Retina (tissue), 1 donor: ENCODE measurements at places on chromosomes 3 and 15.

DNA sequence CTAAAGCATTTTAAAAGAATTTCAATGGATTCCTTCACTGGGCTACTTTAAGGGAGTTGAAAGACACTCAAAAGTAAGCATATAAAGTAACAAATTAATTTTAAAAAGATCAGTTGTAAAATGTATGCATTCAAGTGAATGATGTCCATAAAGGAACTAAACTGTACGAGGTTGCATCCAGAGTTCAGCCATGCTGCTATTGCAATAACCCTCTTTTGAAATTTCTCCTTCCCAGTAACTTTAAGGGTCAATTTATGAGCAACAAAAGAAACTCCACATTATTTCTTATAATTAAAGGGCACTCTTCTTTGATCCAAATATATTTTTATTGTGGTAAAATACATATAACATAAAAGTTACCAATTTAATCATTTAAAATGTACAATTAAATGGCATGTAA is 22.9 kb downstream of the BTLA start:
- no peak for DNase-seq

- no peak for DNase-seq
Observed at GRCh38 chr3:183967693-183968092, 50.0 kb downstream of the ABCC5 start.

GRCh38 chr3:196220587-196220986 is 4.3 kb downstream of the SLC51A start:
- DNase-seq: no peak

DNA sequence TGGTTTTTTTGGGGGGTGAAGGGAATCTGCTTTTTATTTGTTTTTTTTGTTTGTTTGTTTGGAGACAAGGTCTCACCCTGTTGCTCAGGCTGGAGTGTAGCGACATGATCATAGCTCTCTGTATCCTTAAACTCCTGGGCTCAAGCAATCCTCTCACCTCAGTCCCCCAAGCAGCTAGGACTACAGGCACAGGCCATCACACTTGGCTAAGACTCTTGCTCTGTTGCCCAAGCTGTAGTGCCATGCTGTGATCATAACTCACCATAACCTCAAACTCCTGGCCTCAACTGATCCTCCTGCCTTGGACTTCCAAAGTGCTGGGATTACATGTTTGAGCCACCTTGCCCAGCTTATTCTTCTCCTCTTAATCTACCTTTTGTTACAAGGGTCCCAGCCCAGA is 31.8 kb downstream of the GPR176 start:
- no peak for DNase-seq

- no peak for DNase-seq
Observed at GRCh38 chr15:57403566-57404325, 27.4 kb downstream of the CGNL1 start.

GRCh38 chr15:31298707-31299172 is 27.9 kb upstream of the KLF13 start:
- DNase-seq: no peak

DNA sequence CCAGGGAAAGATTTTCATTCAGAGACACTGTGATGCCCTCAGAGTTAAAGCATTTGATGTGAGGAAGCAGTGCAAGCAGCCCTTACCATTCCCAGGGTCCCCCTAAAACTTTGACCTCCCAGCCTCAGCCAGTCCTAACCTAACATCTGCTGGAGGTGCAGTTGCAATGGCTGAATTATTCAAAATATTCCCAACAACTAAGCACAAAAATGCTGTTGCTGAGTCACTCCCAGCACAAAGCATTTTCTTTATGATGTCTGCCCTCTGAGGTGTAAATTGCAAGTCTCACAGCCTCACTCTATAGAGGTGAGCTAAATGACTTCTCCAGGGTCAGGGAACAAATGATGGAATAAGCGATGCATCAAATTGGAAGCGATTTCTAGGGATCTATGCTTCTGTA is 6.4 kb upstream of the REC114 start:
- no peak for DNase-seq

GRCh38 chr3:14487086-14487485 is 53.1 kb downstream of the GRIP2 start:
- DNase-seq: no peak

DNA sequence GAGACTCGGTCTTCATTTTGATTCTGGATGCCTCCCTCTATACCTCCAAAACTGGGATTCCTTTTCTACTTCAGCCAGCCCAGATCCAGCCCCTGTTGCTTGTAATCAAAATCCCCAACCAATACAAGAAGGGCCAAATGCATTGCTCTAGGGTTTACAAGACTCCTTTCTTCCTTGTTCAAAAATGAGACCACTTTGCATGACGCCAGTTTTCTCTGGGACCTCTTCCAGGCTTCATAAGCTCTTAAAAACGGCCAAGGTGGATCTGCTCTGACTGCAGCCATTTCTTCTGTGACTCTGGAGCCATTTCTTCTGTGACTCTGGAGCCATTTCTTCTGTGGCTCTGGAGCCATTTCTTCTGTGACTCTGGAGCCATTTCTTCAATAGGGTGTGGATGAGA is 71.9 kb downstream of the ADAMTS17 start:
- DNase-seq: no peak

GRCh38 chr3:126446301-126446700 is 29.4 kb downstream of the ZXDC start:
- no peak for DNase-seq

GRCh38 chr15:94587113-94587512 is 355.8 kb downstream of the MCTP2 start:
- DNase-seq: peak; percentile 31

- no peak for DNase-seq
Observed at GRCh38 chr3:31696009-31696297, 163.2 kb downstream of the STT3B start.

DNA sequence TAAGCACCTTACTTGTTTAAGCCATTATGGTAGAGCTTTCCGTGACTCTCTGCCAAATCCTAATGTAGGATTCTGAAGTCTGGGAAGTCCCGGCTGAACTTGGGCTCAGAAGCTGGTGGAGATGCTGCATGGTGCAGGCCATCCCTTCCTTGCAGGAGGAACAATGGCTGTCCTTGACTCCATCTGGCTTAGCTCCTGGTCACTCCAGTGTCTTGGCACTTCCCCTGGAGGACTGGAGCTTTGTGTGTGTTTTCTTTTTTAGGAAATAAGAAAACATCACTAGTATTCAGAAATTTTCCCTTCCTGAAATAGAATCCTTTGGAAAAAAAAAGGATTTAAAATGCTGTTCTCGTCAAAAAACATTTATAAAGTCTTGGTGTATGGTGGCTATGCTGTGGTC is 209.3 kb upstream of the ROPN1 start:
- no peak for DNase-seq

- DNase-seq: no peak
Observed at GRCh38 chr3:172087602-172088580, 48.5 kb downstream of the FNDC3B start.

GRCh38 chr3:127215714-127216414 is 22.9 kb downstream of the PRR23E start:
- no peak for DNase-seq

DNA sequence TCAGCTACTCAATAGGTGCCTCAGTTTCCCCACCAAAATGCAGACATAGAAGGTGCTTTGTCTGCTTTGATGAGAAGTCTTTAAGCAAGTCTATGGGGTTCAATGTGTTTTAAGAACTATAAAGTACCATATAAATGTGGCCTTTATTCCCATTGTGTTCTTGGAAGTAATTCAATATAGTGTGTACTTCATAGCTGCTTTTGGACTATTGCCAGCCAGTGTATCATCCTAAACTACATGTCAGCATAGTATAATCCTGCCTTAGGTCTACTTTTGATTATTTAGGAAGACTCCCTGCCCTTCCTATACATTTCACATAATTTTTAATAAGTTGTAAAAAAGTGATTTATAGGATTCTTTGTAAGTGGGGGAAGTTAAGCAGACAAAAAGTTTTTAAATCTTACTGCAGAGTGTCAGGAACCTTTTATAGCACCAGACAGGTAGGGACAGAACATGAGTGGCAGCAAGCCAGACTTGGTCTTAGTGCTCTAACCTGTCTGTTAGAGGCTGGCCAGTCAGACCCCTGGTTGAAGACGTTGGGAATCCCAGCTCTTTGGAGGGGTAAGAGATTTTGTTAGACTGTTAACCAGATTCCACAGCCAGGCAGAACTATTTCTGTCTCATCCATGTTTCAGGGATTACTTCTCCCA is 48.4 kb downstream of the MLH1 start:
- DNase-seq: no peak

GRCh38 chr3:40267937-40268724 is 41.4 kb upstream of the EIF1B start:
- DNase-seq: no peak

GRCh38 chr3:65098400-65098799 is 410.6 kb upstream of the ADAMTS9 start:
- no peak for DNase-seq

GRCh38 chr15:33158366-33158765 is 36.1 kb downstream of the FMN1 start:
- no peak for DNase-seq

DNA sequence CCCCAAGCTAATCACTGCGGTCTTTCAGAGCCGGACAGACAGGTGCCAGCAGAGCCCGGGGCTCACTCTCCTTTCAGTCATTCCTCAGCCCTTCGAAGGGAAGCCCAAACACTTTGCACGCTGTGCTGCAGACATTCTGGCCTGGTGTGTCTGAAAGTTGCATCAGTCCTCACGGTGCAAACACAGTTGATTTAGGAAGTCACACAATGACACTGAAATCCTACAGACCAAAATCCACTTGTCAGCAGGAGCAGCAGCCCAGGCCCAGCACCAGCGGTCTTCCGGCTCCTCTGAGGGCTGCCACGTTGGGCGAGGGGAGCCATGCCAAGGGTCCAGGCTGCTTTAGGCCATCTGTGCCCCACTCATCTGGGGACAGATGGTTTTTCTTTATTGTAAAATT is 61.6 kb downstream of the RGMA start:
- DNase-seq: no peak

GRCh38 chr3:134323966-134324962 is 50.0 kb downstream of the AMOTL2 start:
- no peak for DNase-seq

GRCh38 chr3:66037330-66037985 is 1.3 kb downstream of the MAGI1 start:
- DNase-seq: peak; percentile 73

DNA sequence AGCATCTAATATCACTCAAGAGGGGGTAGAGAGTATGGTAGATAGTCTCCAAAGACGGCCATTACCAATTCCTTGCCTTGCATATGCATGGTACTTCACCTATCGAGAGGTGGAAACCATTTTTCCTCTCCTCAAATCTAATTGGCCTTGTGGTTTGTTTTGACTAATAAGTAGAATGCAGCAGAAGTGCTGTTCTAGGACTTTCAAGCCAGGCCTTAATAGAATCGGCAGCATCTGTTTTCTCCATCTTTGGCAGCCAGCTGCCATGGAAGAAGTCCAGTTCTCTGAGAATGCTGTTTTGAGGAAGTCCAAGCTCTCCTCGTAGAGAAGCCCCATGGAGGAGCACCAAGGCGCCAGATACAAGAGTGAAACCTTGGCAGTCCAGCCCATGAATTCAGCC is 59.1 kb upstream of the RASGRP1 start:
- no peak for DNase-seq

- no peak for DNase-seq
Observed at GRCh38 chr3:184305577-184305976, 6.5 kb downstream of the PSMD2 start.

GRCh38 chr3:125059488-125060245 is 3.9 kb upstream of the HEG1 start:
- no peak for DNase-seq

DNA sequence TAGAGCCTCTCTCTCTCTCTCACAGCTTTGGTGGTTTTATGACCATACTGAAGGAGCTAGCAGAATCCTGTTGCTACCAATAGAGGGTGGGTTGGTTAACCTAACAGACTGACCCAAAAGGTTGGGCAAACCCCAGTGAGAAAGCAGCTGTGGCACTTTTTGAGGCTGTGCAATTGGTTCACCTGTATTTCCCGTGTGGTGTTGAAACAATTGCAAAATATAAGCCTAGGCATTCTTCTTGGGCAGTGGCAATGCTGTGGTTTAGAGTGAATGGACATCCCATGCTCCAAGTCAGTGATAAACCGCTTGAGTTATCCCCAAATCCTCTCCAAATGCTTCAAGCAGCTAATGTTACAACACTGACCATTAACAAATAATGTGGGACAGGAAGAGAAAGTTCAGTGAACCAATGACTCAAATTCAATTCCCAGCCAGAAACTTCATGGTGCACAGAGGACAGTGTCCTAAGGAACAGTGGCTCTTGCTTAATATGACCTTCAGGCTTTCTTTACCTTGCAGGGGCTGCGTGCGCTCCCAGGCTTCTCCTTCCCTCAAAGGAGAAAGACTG is 261.9 kb upstream of the ICE2 start:
- no peak for DNase-seq

DNA sequence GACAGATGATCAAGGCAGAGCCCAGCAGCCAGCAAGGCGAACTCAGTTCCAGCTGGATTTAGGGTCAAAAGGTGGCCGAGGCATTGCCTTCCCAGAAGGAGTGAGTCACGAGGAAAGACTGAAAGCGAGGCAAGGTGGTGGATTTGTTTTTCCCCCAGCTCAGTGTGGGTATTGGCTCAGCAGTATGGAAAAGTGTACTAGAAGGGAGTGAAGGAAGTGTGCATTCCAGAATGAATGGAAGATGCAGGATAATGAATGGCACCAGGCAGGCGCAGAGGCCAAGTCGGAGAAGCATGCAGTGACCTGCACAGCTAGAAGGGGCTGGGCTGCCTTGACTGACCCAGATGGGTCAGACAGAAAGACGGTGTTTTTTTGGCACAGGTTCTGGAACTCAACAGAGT is 46.3 kb downstream of the FOXP1 start:
- no peak for DNase-seq

- no peak for DNase-seq
Observed at GRCh38 chr3:117919621-117920020, 1115.0 kb downstream of the IGSF11 start.

- DNase-seq: no peak
Observed at GRCh38 chr15:80343554-80343992, 60.6 kb upstream of the ARNT2 start.

DNA sequence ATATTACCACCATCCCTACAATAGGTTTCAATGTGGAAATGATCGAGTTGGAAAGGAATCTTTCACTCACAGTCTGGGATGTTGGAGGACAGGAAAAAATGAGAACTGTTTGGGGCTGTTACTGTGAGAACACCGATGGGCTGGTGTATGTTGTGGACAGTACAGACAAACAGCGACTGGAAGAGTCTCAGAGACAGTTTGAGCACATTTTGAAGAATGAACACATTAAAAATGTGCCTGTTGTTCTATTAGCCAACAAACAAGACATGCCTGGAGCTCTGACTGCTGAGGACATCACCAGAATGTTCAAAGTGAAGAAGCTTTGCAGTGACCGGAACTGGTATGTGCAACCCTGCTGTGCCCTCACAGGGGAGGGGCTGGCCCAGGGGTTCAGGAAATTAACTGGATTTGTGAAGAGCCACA is 510 bp downstream of the ARL14 start:
- peak; percentile 12 for DNase-seq

- peak; percentile 47 for DNase-seq
Observed at GRCh38 chr3:185677146-185677829, 91.2 kb downstream of the SENP2 start.

- DNase-seq: no peak
Observed at GRCh38 chr3:16140116-16140893, 34.2 kb upstream of the GALNT15 start.
